ENCODE measurements at places on chromosomes 1 and 21. TPM values are rescaled to one million over a fixed set of nuclear protein-coding genes. Genes with fewer than 3 reads are reported as not detected.

DNA sequence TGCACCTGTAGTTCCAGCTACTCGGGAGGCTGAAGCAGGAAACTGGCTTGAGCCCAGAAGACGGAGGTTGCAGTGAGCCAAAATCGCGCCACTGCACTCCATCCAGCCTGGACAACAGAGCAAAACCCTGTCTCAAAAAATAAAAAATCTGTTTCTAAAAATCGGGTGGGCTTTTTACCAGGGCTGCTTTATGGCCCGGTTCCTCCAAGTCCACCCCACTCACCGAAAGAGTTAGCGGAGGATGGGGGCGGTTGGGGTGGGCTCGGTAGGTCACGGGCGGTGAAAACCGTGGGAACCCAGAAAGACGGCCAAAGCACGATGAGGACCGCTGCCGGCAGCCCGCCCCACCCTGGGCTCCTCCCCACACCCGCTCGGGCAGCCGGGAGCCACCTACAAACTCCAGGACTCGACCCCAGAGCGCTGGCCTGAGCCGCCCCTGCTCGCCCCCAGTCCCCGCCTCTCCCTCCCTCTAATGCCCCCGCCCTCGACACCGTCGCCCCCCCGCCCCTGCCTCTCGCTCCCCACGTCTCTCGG, 846 bp upstream of the PER3 start:
- no peak for DNase-seq
- no peaks in the 10 kb centered on the region for H3K27me3 ChIP-seq
- peak overlapping the region; percentile 73 for H3K27ac ChIP-seq
- peak overlapping the region; percentile 69 for H3K4me3 ChIP-seq
- peaks cover 20% of the 10 kb centered on the region for H3K36me3 ChIP-seq

DNA sequence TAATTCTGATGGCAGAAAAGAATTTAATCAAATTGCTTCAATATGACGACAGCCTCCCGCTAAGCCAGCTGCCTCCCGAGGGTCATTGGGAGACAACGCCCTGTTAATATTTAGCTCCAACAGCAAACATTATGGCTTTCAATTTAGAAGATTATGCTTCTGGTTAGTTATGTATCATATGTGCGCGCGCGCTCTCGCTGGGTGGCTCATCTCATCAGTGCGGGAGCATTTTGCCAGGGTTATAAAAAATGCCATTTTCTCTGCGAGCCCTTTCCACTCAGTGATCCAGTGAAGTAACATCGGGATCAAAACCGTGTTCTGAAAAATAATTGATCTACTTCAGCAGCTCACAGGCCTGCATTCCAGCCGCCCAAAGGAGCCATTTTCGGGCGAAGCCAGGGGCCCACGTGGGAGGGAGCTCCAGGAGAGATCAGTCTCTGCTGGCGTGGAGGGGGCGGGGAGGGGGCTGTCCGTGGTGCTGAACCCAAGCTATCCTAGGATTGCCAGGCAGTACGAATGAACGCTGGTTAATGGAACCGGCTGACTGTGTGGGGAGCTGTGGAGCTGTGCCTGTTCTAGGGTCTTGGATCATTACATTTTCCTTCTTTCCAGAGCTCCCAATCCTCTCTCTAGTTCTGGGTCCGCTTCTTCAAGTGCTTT, 219.1 kb upstream of the ZC3H12A start:
- no peak overlapping the region for H3K27ac ChIP-seq
- H3K27me3 ChIP-seq, result peaks cover 16% of the 10 kb centered on the region
- no peak overlapping the region for H3K4me3 ChIP-seq
- no peak for DNase-seq

- H3K27ac ChIP-seq, result no peak overlapping the region
- H3K4me3 ChIP-seq, result no peak overlapping the region
- no peak for DNase-seq
- H3K27me3 ChIP-seq, result no peaks in the 10 kb centered on the region
Measured at GRCh38 chr21:17231771-17232170, 281.1 kb upstream of the CXADR start.

DNA sequence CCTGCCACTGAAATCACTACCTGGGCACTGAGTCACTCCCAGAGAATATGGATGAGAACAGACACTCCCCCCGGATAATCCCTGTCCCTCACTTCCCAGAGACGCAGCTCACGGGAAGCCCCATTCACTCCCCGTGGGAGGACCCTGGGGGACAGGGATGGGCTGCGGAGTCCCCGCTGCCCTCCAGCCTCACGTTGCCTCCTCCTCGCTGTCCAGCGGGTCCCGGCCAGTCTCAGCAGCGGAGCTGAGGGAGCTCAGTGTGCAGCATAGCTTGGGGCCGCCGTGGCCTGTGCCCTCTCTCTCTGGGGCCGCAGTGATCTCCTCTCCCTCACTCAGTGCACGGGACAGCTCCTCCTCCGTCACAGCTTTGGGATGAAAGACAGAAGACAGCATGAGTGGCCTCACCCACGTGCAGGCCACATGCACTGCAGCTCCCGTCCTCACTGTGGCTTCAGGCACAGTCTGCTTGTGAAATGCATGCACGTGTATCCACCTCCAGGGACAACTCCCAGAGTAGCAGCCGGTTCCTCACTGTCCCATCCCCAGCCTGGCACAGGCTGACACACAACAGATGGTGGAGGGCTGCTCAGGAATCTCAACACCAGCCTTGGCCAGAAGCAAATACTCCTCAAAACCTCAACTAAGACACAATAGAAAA, 7.4 kb downstream of the CFAP410 start:
- peaks cover 23% of the 10 kb centered on the region for H3K36me3 ChIP-seq
- no peak for DNase-seq
- H3K4me3 ChIP-seq, result no peak overlapping the region
- H3K4me1 ChIP-seq, result peaks cover 2% of the 10 kb centered on the region
- H3K27me3 ChIP-seq, result no peaks in the 10 kb centered on the region

Gene NLRP3
- total RNA-seq, result 8.5 TPM

- no peaks in the 10 kb centered on the region for H3K4me1 ChIP-seq
- no peak overlapping the region for H3K4me3 ChIP-seq
- no peaks in the 10 kb centered on the region for H3K36me3 ChIP-seq
- no peak for DNase-seq
- H3K27me3 ChIP-seq, result no peaks in the 10 kb centered on the region
Measured at GRCh38 chr21:44836666-44837471, 19.0 kb upstream of the SUMO3 start.

DNA sequence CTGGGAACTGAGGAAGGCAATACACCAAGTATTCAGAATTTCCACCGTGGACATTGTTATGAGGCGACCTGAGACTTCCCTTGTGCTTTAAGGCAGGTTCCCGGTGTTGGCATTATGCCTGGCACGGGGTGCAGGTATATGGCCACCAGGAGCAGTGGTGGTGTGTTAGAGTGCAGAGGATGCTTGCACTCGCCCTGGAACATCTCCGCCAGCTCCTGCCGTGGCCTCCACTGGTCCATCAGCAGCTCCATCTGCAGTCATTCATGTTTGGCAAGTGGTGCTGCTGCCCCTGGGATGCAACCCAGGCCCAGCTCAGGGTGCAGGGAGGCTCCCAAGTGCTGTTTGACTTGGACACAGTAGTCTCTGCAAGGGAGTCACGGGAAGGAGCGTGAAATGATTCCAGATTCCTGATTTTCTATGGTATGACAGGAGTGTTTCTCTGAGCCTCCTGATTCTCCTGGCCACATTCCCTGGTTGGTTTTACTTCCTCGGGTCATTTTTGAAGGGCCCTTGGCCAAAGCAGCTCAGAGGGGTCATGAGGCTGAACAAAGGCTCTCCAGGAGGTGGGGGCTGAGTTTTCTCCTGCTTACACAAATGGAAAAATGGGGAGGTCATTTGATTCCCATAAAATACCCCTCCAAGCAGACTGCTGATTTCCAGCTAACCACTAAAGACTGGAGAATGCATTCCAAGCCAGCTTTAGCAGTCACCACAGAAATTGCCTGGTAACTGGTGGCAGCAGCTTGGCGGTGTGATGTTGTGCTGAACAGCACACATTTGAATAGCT, 60.4 kb upstream of the PSEN2 start:
- peaks cover 4% of the 10 kb centered on the region for H3K4me1 ChIP-seq
- no peak overlapping the region for H3K4me3 ChIP-seq
- H3K27ac ChIP-seq, result no peak overlapping the region
- DNase-seq, result no peak
- no peaks in the 10 kb centered on the region for H3K36me3 ChIP-seq

DNA sequence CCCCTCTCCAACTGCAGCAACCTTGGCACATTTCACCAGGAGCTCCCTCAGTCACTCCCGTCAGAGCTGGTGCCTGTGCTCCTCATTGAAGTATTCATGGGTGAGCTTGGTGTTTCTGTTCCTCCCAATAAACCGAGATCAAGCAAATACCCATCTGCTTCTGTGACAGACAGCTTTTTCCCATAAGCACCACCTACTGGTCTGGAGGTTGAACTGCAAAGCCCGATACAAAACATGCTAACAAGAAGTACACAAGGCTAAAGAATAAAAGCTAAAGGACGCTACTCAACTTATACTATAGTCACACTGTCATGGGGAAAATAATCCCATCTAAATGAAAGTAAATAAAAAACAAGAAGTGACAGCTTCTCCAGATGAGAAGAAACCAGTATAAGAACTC, 111.9 kb upstream of the C21orf91 start:
- no peak overlapping the region for H3K27ac ChIP-seq
- no peaks in the 10 kb centered on the region for H3K27me3 ChIP-seq
- peaks cover 2% of the 10 kb centered on the region for H3K4me1 ChIP-seq
- no peak for DNase-seq

DNA sequence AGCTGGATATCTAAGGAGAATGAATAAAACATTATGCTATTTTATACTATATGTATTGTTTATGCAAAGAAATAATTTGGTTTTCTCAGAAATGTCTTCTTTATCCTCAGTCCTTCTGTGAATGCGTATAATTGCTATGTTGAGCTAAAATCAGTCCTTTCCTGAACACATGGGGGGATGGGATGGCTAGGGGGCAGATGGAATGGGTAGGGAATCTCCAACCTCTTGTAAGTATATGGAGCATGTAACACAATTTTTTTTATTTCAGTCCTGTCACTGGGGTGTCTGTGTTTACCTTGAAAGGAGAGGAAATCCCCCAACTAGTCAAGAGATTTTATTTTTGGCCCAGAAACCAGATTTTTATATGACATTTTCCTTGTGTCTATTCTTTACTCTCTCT, 291.8 kb downstream of the NFIA start:
- H3K4me3 ChIP-seq, result no peak overlapping the region
- no peak overlapping the region for H3K27ac ChIP-seq
- DNase-seq, result no peak
- no peaks in the 10 kb centered on the region for H3K27me3 ChIP-seq
- H3K36me3 ChIP-seq, result no peaks in the 10 kb centered on the region
- H3K4me1 ChIP-seq, result no peaks in the 10 kb centered on the region

DNA sequence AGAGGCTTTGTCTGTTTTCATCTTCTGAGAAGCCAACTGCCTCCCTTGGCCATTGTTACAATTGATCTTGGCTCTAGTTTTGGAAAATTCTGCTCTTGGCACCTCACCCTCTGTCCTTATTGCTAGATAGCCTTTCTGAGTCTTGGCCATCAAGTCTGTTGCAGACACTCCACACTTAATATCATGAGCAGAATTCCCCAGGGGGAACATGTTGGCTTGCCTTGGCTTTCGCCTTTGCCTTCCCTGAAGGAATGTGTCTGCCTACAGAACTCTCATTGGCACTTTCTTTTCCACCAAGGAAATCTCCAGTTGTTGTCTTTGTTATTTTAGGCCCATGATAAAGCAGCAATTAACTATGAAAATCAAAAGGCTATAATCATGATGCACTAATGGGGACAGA, 42.7 kb upstream of the LDLRAP1 start:
- H3K4me1 ChIP-seq, result peaks cover 13% of the 10 kb centered on the region
- no peak overlapping the region for H3K27ac ChIP-seq

GRCh38 chr21:32101277-32101676, 177.6 kb downstream of the MIS18A start:
- H3K4me3 ChIP-seq, result no peak overlapping the region
- H3K4me1 ChIP-seq, result no peaks in the 10 kb centered on the region
- H3K27ac ChIP-seq, result no peak overlapping the region
- DNase-seq, result no peak
- no peaks in the 10 kb centered on the region for H3K36me3 ChIP-seq
- no peaks in the 10 kb centered on the region for H3K27me3 ChIP-seq

GRCh38 chr1:204254031-204254661, 40.4 kb upstream of the GOLT1A start:
- no peaks in the 10 kb centered on the region for H3K27me3 ChIP-seq
- H3K4me1 ChIP-seq, result no peaks in the 10 kb centered on the region
- no peak overlapping the region for H3K4me3 ChIP-seq

DNA sequence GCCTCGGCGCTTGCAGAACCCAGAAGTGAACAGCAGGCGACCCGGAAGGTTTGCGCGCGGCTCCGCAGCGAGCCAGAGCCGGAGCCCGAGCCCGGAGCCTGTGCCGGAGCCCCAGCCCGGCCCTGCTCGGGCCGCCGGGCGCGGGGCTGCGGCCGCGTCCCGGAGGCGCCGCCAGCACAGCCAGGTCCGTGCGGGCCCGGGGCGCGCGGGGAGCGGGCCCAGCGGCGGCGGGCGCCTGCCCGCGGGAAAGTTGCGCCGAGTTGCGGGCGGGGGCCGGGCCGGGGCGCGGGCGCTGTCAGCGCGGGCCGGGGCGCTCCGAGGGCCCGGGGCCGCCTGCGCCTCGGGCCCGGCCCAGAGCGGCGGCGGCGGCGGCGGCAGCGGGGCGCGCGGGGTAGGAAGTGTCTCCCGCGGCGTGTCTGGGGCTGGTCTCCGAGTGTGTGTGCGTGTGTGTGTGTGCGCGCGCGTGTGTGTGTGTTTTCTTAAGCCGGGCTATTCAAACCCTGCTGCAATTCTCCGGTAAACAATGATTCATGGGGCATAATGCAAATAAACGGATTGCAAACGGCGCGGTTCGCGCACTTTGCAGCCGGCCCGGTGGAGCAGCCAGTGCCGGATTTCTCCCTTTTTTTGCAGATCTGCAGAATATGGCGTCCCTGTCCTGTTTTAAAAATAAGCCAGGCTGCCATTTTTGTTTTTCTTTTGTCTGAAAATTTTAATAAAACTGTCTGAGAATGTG, at the start of gene ZNF362:
ZNF362 (plus strand) TSS at position 22 of the 736 bp plus-strand sequence. CDS start 14,083 bp downstream, outside the sequence.
- no peaks in the 10 kb centered on the region for H3K27me3 ChIP-seq
- H3K36me3 ChIP-seq, result peaks cover 5% of the 10 kb centered on the region
- peak within 1 kb of the TSS; percentile 84 for H3K4me3 ChIP-seq
- peak within 1 kb of the TSS; percentile 18 for H3K27ac ChIP-seq
- peaks cover 47% of the 10 kb centered on the region for H3K4me1 ChIP-seq

DNA sequence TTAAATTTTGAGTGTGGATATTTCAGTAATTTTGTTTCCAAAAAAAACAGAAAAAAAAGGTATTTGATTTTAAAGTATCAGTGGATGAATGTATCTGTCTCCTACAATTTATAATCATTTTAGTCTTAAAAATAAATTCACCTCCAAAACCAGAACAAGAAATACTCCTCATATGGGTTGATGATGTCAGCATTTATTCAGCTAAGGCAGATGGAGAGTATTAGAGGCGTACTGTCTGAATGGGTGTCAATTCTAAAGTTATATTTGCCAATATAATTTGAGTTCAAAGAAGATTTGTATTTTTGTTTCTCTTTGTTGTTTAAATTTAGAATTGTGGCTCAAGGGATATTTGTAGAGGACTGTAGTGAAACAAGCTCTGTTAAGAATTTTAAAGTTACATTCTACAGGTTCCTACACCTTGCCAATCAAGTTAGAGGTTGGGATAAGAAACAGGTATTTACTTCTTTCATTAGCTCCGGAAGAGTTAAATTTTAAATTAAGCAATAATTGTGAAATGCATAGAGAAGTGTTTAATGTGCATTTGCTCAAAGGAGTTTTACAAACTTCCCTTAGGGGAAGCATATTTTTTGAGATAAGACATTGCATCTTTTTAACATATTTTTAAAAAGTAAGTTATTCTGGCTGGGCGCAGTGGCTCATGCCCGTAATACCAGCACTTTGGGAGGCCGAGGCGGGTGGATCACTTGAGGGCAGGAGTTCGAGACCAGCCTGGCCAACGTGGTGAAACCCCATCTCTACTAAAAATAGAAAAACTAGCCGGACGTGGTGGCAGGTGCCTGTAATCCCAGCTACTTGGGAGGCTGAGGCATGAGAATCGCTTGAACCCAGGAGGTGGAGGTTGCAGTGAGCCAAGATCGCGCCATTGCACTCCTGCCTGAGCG, 1.2 kb downstream of the PLA2G4A start:
- H3K27me3 ChIP-seq, result no peaks in the 10 kb centered on the region
- H3K36me3 ChIP-seq, result no peaks in the 10 kb centered on the region
- no peak for DNase-seq
- no peak overlapping the region for H3K4me3 ChIP-seq

Gene FOXD3
- not detected for total RNA-seq
